Right cardiac atrium (tissue), 5 donors: ENCODE measurements at places on chromosomes 11 and 22. TPM values are rescaled to one million over a fixed set of nuclear protein-coding genes. Genes with fewer than 3 reads are reported as not detected.

GRCh38 chr11:118618991-118619375 is 11.6 kb downstream of the PHLDB1 start:
- DNase-seq, result peak; percentile 84

- DNase-seq, result no peak
Measured at GRCh38 chr22:29901354-29901753, 18.4 kb downstream of the MTMR3 start.

GRCh38 chr11:59706518-59707285 is 6.9 kb downstream of the OR10V1 start:
- no peak for DNase-seq

DNA sequence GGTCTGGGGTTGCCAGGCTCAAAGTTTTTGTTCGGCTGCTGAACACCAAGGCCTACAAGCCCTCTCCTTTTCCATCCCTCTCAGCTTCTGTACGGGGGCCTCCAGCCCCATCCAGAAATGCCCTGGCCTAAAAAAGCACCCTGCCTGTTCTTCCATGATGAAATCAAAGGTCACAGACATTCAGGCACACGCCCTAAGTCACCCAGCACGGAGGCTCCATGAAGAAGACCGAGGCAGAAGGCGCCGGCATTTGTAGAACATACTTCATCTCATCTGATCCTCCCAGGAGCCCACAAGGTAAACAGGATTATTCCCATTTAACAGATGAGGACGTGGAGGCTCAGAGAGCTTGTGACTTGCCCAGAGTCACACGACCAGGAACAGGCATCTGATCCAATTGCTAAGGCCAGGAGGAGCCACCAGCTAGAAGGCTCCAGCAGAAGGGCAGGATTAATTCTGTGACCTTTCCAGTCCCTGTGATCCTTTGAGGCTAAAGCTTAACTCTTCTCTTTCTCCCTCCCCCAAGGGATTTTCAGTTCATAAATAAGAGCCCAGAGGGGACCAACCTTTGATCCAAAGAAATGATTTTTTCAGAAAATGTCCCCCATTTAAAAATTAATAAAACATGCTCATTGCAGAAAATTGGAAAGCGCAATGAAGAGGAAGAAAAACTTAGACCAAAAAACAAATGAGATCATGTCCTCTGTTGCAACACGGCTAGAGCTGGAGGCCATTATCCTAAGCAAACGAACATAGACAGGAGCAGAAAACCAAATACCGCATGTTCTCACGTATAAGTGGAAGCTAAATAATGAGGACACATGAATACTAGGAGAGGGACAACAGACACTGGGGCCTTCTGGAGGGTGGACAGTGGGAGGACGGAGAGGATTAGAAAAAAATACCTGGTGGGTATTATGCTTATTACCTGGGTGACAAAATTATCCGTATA is 38.7 kb downstream of the CYTH4 start:
- no peak for DNase-seq

DNA sequence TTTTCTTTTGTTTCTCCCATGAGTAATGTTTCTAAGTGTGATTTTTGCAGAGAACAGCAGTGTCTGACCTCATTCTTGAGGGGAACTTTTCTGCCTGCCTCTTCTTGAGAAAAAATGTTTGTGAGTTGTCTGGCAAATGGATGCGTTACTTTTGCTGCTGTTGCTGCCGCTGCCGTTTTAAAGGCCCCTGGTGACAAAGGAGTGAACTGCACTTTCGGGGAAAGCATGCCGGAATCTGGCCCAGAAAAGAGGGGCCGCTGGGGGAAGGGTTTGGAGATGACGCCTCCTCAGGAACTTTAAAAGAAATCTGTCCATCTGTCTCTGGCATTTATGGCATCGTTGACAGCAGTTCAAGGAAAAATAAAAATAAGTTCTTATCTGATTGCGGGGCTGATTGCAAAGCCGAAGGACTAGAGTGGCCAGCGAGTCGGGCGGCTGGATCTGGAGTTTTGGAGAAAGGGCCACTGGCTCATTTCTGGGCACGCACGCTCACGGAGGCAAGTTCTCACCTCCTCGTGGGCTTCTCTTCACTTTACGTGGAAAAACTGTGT is 16.5 kb downstream of the ZBTB16 start:
- peak; percentile 80 for DNase-seq

- DNase-seq, result no peak
Measured at GRCh38 chr11:102453302-102453695, 734 bp upstream of the TMEM123 start.

DNA sequence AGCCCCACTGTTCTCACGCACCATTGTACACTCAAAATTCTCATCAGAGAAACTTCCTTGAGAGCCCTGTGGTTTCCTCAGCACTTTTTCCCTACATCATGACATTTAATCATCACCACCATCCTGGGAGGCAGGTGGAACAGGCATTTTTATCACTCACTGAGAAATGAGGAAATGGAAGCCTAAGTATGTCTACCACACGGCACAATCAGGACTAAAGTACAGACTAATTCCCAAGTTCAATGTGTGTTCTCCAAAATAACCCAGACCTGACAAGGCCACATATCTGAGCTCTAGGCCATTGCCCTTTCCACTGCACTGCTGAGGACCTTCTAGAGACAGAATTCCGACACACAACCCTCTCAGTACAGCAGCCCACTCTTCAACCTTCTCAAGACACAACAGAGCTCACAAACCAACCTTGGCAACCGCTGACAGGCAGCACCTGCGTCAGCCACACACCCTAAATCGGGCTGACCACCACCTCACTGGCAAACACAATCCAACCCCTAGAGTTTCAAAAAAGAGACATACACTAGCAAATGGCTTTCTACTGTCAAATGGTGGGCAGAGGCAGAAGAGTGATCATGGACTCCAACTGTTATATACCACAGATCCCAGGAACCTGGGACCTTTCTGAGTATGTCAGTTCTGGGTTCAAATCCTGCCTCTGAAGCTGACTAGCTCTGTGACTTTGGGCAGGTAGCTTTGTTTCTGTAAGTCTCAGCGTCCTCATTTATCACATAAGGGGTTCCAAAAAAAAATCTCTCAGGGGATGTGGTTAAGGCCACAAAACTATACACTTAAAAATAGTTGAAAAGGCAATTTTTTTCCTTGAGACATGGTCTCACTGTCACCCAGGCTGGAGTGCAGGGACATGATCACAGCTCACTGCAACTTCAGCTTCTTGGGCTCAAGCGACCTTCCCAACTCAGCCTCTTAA is 16.3 kb downstream of the SMCO4 start:
- DNase-seq, result no peak

DNA sequence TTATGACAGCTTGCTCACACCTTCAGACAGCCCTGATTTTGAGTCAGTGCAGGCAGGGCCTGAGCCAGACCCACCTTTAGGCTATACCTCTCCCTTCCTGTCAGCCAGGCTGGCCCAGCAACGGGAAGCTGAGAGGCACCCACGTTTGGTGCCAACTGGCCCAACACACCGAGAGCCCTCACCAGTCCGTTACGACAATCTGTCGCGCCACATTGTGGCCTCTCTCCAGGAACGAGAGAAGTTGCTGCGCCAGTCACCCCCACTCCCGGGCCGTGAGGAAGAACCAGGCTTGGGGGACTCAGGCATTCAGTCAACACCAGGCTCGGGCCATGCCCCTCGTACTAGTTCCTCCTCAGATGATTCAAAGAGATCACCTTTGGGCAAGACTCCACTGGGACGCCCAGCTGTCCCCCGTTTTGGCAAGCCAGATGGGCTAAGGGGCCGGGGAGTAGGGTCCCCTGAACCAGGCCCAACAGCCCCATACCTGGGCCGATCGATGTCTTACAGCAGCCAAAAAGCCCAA is 13.1 kb downstream of the MED19 start:
- peak; percentile 50 for DNase-seq

DNA sequence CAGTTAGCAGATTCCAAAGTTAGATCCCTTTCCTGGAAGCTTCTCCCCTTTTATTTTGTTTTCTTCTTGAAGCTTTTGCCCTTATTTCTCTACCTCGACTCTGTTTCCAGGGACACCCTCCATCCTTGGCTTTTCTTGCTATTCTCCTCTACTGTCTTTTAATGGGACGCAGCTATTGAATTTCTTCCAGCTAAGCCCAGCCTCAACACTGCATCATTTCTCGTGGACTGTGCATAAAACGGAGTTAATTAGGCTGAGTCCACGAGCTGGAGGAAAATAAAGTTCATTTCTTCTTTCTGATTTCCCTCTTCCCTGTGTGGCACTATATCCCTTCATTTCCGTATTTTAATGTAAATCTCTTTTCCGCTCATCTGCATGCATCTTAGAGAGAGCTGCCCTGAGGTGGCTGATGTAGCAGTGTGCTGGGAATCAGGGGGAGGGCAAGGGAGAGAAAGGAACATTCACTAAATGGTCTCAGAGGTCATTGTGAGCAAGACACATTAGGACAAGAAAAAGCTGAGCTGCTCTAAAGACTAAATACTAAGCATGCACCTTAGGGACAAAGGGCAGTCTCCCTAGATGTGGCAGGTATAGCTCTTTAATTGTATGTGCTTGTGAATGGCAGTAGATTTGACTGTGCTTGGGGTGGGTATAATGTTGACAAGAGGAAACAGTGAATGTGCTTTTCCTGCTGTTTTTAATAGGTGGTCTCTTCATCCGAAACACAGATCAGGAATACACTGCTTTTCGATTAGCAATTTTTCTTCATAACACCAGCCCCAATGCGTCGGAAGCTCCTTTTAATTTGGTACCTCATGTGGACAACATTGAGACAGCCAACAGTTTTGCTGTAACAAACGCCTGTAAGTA is 1.9 kb downstream of the GRIA4 start:
- DNase-seq, result no peak

DNA sequence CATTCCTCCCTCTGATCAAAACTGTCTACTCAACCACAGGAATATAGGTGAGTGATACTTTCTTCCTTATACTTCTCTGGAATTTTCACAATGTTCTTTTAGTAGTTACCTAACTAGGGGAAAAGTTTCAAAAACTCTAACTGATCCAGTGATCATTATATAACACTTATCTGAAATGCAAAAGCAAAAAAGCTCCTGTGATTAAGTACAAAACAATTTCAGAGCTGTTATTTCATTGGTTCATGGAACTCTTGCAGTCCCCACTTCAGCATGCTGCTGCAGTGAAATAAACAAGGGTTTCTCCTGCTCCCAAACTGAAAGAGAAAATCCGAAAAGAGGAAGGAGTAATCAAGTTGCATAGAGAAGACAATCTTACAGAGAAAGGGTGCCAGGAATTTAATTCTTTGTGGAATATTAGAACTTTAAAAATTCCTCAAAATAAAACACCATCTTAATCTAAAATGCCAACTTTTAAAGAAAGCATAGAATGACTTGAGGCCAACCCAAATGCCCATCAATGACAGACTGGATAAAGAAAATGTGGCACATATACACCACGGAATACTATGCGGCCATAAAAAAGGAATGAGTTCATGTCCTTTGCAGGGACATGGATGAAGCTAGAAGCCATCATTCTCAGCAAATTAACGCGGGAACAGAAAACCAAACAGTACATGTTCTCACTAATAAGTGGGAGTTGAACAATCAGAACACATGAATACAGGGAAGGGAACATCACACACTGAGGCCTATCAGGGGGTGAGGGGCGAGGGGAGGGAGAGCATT is 20.3 kb downstream of the PPP2R1B start:
- no peak for DNase-seq

GRCh38 chr11:93844568-93844967 is 5.8 kb downstream of the VSTM5 start:
- no peak for DNase-seq

- peak; percentile 50 for DNase-seq
Measured at GRCh38 chr11:65130631-65131416, 3.5 kb downstream of the SYVN1 start.

DNA sequence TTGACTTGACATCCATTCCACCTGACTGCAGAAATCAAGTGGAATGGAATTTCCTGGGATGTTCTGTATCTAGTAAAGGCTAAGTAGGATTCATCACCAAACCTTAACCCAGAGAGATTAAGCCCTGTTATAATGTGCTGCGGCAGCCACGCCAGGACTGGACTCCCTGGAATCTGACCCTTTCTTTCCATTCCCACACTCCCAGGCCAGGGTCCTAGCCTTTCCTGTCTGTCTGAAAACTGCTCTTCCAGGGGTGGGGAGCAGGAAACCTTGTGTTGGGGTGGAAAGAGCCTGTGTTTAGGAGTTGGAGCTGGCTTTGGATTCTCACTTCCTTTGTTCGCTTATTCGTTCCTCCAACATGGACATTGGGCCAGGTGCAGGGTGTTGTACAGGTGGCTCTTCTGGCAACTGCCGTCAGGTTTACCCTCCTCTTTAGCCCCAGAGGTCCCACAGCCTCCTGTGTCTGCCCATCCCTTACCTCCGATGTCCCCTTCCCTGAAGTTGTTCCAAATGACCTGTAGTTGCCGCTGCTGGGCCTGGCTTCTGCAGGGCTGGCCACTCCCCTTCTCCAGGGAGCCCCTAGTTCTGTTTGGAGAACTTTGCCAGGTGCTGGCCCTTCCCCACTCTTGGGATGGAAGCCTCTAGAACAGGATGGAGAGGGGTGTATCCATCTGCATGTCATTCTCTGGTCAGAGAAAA is 20.5 kb upstream of the PARVB start:
- DNase-seq, result peak; percentile 41

DNA sequence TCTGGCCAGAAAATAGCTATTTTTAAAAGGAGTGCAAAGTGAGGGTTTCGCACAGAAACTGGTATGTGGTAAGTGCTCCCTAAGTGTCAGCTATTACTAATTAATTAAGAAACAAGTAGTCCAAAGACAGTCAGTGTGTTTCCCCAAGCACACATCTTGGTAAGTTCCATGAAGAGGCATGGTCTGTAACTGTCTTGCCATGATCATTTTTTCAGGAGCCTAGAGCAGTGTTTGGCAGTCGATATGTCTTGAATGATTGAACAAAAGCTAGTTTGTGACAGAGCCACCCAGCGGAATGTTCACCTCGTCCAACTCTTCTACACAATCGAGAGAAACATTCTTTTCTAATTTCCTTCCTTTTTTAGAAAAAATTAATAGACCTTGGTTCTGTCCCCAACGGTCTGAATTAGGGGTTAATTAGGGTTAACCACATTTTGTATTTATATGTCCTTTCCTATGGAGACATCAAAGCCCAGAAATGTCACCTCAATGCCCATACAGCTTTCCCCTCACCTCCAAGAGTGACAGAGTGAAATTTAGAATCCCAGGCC is 57.6 kb upstream of the FTH1 start:
- DNase-seq, result no peak

GRCh38 chr11:56750190-56750589 is 1.7 kb upstream of the OR9G4 start:
- DNase-seq, result no peak

GRCh38 chr11:105152021-105152512 is 12.5 kb upstream of the CARD18 start:
- DNase-seq, result no peak

NXPE4 gene
- total RNA-seq, result not detected

CCDC73 gene
- not detected for total RNA-seq

HEPN1 gene
- total RNA-seq, result not detected

MS4A6E gene
- total RNA-seq, result not detected

CCDC88B gene
- 12.7 TPM for total RNA-seq

OR8K3 gene
- total RNA-seq, result not detected

MLC1 gene
- total RNA-seq, result 0.14 TPM

MAJIN gene
- total RNA-seq, result not detected

NECTIN1 gene
- 13.4 TPM for total RNA-seq

CRYAB gene
- total RNA-seq, result 4,923 TPM

BDNF gene
- total RNA-seq, result 0.09 TPM

TMEM25 gene
- 15.1 TPM for total RNA-seq

SLC22A9 gene
- total RNA-seq, result not detected
